ENCODE measurements at places on chromosomes 16 and 17. TPM values are rescaled to one million over a fixed set of nuclear protein-coding genes. Genes with fewer than 3 reads are reported as not detected.
A peak's percentile ranks its signal among the peaks of the same experiment; 100 is the strongest.

DNA sequence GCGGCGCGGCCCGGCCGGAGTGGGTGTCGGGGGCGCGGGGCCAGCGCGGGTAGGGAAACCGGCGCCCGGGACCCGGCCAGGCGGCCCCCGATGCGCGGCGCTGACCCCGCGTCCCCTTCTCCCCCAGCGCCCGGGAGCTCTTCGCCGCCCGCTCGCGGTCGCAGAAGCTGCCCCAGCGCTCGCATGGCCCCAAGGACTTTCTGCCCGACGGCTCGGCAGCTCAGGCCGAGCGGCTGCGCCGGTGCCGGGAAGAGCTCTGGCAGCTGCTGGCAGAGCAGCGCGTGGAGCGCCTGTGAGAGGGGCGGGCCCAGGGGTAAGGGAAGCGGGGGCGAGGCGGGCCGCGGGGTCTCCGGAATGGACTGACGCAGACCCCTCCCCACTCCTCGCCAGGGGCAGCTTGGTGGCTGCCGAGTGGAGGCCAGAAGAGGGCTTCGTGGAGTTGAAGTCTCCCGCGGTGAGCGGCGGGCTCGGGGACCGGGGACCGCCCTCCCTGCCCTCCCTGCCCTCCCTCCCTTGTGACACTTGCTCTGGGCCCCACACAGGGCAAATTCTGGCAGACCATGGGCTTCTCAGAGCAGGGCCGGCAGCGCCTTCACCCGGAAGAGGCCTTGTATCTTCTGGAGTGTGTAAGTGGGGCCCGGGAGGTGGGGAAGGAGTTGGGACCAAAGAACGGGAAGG lies 430 bp downstream of the TSEN54 start:
- no peaks in the 10 kb centered on the region for H3K27me3 ChIP-seq
- H3K27ac ChIP-seq, result no peak overlapping the region
- H3K4me3 ChIP-seq, result peak overlapping the region; percentile 62

Gene OR1F1
- not detected for total RNA-seq

DNA sequence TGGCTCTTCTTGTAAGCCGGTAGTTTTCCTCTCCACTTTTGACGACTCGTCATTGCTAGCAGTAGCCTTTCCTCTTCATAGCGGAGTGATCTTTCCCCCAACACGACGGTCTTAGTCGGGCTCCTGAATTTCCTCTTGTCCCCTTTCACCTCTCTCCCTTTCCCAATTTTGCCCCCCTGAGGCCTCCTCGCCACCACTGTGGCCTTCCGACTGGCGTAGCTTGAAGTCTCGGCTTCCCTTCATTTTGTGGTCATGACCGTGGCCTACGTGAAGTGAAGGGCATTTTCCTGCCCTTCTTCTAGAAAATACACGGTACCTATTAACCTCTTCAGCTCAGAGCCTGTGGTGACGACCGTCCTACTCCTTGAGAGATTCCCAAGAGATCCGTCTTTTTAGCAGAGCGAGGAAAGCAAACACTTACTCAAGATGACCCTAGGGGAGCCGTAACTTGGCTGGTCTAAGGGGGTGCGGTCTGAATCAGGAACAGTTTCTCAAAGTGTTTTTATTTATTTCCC lies 787 bp downstream of the PRKAR1A start:
- no peaks in the 10 kb centered on the region for H3K27me3 ChIP-seq
- peaks cover 21% of the 10 kb centered on the region for H3K36me3 ChIP-seq
- peak overlapping the region; percentile 93 for H3K4me3 ChIP-seq
- peak; percentile 68 for DNase-seq
- H3K4me1 ChIP-seq, result peaks cover 2% of the 10 kb centered on the region

DNA sequence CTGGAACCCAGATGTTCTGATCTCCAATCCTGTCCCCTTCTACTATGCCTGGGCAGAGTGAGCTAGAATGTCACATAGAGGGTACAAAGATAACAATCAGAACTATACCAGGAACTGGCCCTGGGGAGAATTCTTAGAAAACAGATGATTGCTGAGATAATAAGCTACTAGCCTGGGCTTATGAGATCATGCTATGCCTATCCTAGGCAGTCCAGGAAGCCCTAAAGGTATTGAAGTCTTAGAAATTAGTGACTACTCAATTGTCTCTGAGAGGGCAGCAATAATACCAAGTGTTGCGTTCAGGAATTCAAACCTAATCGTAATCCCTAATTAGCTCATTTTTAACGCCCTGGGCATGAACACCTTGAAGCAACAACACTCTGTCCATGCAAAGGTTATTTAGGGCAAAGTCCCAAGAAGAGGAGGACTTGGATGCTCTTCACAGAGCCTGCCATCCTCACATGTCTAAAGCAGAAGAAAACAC lies 77.1 kb downstream of the MMD start:
- H3K4me3 ChIP-seq, result no peak overlapping the region
- no peak overlapping the region for H3K27ac ChIP-seq
- no peaks in the 10 kb centered on the region for H3K27me3 ChIP-seq
- no peaks in the 10 kb centered on the region for H3K36me3 ChIP-seq

Gene MILR1
- total RNA-seq, result 17.8 TPM

DNA sequence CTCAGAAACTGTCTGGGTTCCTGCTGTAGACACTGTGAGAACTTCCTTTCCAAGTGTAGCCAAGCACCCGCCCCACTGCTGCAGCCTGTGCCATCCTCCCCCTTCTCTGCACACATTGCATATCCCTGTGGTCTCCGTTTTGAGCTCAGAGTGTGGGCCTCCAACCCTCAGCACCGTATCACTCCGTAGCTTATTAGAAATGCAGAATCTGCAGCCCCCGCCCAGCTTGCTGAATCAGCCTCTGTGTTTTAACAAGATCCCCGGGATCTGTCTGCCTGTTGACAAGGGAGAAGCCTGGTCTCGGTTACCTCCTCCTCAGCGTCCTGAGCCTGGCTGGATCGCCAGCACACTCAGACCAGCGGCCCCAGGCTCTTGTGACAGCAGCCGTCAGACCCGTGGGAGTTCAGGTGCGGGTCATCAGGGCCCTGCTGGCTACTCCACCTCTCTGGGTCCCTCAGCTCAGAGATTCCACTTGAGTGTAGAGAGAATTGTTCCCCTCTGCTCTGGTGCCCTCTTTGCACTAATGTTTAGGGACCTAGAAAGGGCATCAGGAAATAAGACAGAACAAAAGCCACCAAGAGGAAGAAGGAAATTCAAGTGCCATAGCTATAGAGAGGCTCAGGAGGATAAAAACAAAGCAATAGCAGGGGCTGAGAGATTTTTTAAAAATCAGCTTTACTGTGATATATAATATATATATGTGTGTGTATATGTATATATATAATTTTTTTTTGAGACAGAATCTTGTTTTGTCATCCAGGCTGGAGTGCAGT lies 92.3 kb downstream of the PITPNC1 start:
- H3K27ac ChIP-seq, result no peak overlapping the region
- H3K4me1 ChIP-seq, result peaks cover 2% of the 10 kb centered on the region
- peak; percentile 51 for DNase-seq
- H3K36me3 ChIP-seq, result no peaks in the 10 kb centered on the region
- no peak overlapping the region for H3K4me3 ChIP-seq
- no peaks in the 10 kb centered on the region for H3K27me3 ChIP-seq

Gene TMEM94
- 82.6 TPM for total RNA-seq

Data from kidney (tissue), 22 donors.